ENCODE measurements at places on chromosomes 2 and 18.

- DNase-seq = no peak
Measured at GRCh38 chr18:45006934-45007333, 326.2 kb downstream of the SETBP1 start.

GRCh38 chr2:95670686-95671085 is 78.9 kb downstream of the TRIM43 start:
- DNase-seq = no peak

DNA sequence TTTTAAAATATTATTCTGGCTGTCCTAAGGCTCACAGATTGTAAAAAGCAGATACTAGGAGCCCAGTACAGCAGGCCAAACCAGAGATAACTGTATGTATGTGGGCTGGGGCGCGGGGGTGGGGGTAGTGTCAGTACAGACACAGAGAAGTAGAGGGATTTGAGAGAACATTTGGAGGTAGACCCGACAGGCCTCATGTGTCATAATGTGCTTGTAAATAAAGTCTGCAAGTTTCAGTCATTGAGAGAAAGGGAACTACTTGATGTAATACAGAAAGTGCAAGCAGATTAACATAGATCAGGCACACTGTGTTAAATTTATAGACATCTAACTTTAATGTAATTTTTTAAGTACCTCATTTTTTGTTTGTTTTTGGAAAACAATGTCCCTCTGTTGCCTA is 7.4 kb upstream of the POLI start:
- no peak for DNase-seq

- no peak for DNase-seq
Measured at GRCh38 chr2:241065355-241065803, 36.7 kb downstream of the MTERF4 start.

- DNase-seq = no peak
Measured at GRCh38 chr2:224922142-224922727, 120.0 kb downstream of the DOCK10 start.

DNA sequence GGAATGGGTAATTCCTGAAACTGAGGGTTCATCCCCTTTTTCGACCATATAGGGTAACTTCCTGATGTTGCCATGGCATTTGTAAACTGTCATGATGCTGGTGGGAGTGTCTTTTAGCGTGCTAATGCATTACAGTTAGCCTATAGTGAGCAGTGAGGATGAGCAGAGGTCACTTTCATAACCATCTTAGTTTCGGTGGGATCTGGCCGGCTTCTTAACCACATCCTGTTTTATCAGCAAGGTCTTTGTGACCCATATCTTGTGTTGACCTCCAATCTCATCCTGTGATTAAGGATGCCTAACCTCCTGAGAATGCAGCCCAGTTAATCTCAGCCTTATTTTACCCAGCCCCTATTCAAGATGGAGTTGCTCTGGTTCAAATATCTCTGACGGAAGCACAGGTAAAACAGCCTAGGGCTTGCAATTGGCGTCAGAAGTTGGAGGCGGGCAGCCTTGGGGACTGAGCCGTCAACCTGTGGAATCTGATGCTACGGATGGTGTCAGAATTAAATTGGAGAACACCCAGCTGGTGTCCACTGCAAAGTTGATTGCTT is 19.5 kb downstream of the RALBP1 start:
- no peak for DNase-seq

DNA sequence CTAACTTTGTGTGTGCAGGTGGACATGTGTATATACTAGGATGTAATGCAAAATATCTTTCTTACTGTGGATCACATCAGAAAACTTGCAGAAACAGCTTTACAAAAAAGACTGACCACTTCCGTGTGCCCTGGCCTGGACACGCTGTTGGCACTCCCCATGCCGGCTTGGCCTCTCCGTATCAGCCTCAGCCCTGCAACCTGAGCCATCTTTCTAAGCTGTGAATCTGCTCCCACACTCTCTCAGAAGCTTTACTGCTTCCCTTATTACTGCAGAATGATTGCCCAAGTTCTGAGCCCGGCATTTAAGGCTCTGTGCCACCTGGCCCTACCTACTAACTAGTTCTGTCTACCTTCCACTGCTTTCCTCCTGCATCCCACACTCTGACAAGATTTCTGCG is 37.8 kb downstream of the MYO7B start:
- no peak for DNase-seq

- DNase-seq = no peak
Measured at GRCh38 chr2:171134624-171135230, 26.0 kb downstream of the TLK1 start.

DNA sequence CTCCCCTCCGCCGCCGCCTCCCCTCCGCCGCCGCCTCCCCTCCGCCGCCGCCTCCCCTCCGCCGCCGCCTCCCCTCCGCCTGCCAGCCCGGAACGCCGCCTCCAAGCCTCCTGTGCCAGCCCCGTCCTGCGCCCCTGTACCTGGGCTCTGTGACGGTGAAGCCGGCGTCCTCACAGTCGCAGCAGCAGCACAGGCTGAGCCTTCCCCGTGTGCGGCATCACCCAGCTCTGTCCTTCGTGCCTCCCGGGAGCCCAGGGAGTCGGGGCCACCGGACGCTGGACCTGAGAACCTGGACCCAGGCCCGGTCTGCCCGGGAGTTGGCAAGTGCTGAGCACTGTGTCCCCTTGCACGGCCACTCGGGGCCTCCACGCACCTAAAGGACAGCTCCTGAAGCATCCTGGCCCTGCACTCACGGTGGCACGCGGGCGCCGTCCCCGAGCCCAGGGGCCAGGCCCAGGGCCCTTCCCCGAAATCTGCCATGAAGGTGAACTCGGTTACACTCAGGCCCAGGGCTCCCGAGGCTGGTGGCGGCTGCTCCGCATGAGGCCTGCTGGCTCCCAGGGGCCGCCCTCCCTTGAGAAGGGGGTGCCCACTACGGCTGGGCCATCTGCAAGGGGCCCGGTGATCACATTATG is 32.9 kb downstream of the RTP5 start:
- DNase-seq = no peak

- no peak for DNase-seq
Measured at GRCh38 chr2:15170070-15170775, 390.9 kb downstream of the NBAS start.

GRCh38 chr18:2433366-2433765 is 137.9 kb downstream of the METTL4 start:
- no peak for DNase-seq

GRCh38 chr18:75714766-75715165 is 287.3 kb upstream of the SMIM21 start:
- DNase-seq = no peak

DNA sequence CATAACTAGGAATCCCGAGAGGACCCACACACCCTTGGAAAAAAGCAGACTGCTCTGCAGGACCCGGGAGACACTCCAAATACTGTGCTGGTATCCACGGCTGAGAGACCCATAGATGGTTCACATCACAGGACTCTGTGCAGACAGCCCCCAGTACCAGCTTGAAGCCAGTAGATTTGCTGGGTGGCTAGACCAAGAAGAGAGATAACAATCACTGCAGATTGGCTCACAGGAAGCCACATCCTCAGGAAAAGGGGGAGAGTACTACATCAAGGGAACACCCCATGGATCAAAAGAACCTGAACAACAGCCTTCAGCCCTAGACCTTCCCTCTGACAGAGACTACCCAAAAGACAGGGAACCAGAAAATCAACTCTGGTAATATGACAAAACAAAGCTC is 223.8 kb upstream of the LRATD1 start:
- no peak for DNase-seq

DNA sequence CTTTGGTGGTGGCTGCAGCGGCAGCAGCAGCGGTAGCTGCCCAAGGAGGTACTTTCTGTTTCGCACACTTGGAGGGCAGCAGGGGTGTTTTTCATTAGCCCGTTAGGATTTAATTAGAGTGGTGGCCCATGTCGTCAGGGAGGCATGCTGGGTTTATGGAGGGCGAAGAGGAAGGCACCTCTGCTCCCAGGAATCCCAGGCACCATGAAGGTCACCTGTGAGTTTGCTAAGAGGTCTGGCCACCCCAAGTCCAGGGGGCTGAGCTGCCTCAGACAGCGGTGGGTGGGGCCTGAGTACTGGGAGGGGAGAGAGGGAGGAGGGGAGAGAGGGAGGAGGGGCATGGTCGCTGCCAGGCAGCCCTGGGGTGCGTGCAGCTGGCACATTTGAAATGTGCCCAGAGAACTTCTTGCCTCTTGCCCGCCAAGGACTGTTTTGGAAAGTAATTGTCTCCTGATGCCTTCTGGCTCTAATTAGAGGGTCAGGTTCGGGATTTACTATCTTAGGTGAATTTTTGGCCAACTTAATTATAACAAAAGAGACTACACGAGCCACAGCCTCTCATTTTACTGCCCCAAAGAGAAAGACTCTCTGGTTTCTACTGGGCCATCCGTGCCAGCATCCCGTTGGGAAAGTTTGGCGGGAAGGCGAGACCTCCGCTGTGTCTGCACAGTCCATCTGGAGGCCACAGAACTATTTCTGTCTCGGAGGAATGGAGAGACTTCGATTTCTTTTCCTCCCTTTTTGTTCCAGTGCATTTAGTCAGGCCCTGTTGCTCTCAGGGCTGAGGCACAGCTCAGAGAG is 62.0 kb downstream of the GLI2 start:
- DNase-seq = no peak

DNA sequence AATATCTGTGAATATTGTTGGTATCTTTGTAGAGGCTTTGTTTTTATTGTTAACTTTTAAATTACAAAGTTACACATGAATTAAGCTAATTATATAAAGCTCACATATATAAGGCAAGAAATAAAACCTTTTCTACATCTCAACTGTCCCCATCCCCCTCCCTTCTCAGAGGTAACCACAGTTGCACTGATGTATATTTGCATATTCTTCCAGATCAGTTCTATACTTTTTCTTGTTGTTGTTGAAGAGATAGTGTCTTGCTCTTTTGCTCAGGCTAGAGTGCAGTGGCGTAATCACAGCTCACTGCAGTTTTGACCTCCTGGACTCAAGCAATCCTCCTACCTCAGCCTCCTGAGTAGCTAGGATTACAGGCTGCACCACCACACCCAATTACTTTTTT is 36.0 kb upstream of the CDC42EP3 start:
- no peak for DNase-seq

DNA sequence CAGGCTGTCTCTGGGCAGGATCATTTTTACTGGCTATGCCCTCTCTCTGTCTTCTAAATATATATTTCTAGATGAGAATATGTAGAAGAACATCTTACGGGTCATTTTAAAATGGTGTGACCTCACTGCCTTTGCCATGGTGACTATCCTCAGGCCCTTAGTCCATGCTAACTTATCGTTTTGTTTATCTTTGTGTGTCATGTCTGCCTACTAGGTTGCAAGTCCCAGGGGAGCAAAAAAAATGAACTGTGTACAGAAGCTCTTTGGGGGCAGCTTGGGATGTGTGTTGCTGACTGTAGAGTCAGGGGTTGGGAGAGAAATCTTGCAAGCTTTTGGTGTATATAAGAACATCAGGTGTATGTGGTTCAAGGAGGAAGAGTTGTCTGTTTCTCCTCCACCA is 11.0 kb downstream of the CPSF3 start:
- DNase-seq = no peak

GRCh38 chr2:157245846-157246764 is 11.4 kb upstream of the GALNT5 start:
- no peak for DNase-seq

GRCh38 chr2:105344704-105345345 is 7.5 kb downstream of the C2orf49 start:
- peak; percentile 23 for DNase-seq

GRCh38 chr2:126359494-126359893 is 296.5 kb upstream of the GYPC start:
- DNase-seq = no peak

DNA sequence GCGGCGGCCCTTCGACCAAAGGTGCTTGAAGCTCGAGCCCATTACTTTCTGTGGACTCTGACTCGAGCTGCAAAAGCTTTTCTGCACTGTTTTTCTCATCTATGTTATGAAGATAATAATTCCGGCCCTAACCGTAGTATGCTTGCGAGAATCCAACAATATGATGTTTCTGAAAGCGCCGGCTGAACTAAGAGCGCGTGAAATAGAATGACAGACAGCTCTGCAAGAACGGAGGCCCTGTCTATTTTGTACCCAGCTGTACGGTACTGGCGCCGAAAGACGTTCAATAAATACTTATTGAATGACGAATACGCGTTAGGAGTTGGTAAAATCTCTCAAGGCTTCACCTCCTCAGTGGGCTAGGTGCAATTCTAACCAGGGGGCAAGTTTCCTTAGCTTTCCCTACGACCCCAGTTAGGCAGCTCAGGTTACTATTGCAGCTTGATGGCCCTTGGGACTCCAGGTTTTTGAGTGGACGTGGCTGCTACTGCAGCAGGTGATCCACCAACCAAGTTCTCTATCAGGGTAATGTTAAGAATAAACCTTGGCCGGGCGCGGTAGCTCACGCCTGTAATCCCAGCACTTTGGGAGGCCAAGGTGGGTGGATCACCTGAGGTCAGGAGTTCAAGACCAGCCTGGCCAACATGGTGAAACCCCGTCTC is 570 bp downstream of the SCRN3 start:
- peak; percentile 54 for DNase-seq

DNA sequence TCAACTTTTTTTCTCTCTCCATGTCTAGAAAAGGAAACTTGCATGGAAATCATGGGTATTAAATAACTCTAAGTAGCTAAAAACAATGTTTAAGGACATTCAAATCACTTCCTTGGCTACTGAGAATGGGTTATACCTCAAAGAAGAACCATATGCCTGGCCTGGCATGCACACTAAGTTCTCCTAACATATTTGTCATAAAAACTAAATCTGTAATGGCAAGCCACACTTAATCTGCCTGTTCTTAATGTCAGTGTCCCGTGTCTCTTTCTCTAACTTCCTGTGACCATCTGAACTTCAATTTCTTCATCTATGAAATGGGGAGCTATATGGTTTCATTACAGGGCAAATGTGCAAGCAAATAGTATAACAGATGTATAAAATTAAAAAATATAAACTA is 11.1 kb downstream of the PDE1A start:
- no peak for DNase-seq

DNA sequence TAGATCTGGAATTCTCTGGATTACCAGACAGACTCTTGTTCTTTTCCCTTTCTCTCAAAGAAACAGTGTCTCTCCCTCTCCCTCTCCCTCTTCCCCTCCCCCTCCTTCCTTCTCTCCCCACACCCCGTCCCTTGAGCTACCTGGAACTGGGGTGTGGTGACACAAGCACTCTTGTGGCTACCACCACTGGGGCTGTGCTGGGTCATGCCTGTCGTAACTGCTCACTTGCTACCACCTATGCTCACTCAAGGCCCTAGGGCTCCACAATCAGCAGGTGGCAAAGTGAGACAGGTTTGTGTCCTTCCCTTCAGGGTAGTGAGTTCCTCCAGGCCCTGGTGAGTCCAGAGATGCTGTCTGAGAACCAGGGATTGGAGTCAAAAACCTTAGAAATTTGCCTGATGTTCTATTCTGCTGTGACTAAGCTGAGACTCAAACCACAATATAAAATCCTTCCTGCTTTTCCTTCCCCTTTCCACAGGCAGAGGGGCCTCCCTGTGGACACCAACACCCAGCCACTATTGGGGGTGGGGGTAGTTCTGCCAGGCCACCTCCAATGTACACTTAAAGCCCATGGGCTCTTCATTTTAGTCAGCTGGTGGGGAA is 70.8 kb downstream of the OXER1 start:
- no peak for DNase-seq

DNA sequence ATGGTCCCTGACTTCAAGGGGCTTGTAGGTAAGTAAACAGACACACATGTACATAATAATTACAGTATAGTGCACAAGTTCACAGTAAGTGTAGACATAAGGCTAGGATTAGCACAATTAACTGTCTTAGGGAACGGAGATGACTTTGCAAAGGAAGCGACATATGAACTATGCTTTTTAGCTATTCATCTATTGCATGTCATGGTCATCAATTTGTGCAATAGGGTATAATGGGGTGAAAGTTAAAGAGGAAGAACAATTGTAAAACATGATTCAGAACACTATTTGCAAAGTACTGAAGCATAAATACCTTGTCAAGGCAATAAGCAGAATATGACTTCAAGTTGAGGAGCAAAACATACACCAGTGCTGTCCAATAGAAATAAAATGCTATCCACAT is 112.3 kb upstream of the SLC8A1 start:
- DNase-seq = no peak
